ENCODE measurements at places on chromosomes 16 and 17.
A peak's percentile ranks its signal among the peaks of the same experiment; 100 is the strongest.

DNA sequence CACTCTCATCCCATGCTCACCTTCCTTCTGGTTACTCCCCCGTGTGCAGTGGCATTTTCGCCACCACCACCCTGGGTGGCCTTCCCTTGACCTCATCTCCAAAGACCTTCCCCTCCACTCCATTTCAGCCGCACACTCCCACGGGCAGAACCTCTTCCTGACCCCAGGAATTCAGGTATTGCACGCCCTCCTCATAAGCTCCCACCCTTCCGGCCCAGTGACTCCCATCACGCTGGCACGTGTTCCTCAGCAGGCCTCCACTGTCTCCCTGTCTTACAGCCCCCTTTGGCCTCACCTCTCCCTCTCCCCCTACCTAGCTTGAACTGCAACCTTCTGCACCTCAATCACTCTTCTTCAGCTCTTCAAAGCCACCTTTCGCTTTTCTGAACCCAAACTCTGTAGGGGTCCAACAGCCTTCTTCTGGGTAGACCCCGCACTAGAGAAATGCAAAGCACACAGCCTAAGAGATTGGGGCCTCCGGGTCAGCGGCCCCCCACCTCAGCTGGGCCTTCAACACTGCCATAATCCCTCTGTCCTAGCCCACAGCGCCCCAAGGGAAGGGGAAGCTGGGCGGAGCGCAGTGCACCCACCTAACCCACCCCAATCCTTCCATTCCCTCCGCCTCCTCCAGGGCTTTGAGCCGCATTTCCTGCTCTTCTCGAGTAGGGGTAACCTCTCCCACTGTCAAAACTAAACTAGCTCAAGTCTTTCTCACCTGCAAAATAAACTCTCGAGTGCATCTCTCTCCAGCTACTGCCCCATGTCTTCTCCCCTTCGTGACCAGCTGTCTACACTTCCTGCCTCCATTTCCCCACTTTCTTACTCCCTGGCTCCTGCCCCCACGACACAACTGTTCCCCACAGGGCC is 1.7 kb upstream of the TMEM97 start:
- no peak for DNase-seq

DNA sequence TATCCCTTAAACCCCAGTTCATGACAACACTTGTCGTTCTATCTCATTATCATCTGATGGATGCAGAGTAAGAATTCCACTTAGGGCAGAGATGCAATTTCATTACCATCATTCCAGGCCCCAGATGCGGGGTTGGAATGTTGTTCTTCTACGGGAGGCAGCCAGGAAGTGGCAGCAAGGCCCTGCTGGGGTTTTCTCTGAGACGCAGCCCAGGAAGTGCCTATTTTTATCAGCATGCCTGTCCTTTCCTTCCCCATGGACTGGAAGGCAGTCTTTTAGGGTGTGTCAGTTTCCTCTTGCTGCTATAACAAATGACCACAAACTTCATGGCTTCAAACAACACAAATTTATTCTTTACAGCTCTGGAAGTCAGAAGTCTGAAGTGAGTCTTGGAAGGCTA is 246.6 kb upstream of the DYNLRB2 start:
- no peak for DNase-seq

DNA sequence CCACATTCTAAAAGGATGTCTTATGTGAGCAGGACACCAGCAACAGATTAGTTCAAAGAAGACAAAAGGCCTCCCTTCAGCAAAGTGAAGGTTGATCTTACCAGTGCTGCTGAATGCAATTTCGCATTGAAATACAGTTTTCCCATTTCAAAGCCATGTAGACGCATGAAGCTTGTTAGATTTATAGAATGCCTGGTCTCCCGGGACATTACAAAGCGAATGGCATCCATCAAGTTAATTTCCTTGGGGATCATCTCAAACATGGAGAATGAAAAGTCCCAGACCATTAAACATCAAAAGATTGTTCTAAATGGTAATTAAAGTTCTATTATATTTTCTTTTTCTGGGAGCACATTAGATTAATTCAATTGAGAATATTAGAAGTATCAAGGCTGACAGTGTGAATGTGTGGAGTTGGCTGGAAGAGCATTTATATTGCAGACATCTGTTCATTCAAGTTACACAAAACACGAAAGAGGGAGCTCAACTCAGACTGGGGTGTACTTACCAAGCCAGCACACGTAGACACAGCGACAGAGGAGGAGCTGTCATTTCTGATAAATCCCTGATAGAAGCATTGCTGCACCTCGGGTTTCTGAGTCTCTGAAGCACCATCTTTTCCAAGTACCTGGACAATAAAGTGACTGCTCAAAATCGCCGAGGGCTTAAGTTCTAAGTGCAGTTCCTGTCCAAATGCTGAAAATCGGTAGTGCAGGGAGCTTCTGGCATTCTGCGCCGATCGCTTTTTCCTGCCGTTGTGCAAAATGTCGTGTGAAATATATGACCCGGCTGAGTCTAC is 3.8 kb downstream of the ADAMTS18 start:
- DNase-seq, result no peak

GRCh38 chr17:72486806-72487205 is 366.0 kb downstream of the SOX9 start:
- no peak for DNase-seq

DNA sequence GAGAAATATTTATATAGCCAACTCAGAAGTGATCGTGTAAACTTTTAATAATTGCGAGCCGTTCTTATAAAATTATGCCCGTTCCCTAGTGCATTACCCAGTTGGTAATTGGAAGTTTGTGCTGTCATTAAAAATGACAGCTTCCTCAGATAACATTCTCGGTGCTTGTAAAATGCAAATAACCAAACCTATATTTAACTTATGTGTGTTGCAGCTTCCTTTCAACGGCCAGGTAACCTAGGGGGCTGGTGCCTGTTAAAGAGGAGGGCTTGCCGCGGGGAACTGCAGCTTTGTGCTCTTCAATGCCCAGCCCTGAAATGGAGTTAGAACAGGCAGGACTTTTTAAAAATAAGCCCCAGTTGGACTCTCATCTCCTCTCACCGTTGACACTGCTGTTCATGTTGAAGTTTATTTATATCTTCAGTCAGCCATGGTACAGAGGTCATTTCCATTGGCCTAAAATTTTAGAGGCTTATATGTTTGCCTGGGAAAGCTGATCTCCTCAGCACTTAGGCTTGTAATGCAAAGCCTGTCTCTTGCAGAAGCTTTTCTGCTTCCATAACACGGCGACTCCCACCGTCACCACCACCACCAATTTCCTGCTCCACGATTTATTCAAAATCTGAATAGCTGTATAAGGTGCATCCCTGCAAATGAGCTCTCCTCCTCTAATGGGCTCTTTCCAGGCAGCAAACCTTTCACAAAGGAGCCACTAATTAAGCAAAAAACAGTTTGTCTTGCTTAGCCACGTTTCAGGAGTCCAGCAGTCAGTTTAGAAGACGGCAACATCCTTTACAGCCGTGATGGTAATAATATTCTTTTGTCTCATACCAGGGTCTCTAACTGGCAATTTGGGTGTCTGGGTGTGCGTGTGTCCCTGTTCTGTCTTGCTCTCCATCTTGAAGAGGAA is 74.7 kb downstream of the RPA1 start:
- no peak for DNase-seq

DNA sequence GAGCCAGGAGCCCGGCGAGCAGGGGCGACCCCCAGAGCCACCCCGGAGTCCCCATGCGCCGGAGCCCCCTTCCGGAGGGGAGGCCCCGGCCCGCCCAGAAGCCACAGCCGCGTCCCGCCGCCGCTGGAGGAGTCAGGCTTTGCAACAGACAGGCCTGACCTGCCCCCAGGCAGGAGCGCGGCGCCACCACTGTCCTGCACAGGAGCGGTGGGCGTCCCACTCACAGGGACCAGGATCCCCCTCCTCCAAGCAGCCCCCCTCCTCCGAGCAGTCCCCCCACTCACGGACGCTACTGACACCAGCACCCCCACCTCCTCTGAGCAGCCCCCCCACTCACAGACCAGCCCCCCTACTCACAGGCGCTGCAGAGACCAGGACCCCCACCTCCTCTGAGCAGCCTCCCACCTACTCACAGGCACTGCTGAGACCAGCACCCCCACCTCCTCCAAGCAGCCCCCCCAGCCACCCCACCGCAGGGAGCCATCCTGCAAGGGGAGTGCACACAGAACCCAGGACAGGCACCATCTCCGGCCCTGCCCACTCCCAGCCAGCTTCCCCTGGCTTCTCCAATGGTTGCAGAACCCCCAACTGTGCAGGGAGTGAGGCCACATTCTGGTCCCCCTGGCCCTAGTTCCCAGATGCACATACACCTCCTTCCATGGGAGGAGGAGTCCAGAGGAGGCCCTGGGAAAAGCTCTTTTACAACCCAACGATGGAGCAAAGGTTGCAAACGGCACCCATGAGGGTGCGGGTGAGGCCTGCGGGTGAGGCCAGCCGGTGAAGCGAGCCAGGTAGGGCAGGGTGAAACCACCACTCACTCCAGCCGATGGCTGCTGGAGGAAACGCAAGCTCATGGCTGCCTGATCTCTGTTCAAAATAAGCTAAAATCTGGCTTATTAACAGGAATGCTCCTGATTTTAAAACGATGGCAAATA is 69.9 kb downstream of the ABR start:
- DNase-seq, result no peak

DNA sequence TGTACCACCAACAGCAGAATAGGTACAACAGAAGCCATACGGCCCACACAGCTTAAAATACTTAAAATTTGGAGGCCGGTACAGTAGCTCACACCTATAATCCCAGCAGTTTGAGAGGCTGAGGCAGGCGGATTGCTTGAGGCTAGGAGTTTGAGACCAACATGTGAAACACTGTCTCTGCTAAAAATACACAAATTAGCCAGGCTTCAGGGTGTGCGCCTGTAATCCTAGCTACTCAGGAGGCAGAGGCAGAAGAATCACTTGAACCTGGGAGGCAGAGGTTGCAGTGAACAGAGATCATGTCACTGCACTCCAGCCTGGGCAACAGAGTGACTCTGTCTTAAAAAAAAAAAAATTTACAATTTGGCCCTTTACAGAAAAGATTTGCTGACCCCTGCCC is 17.0 kb downstream of the GFOD2 start:
- no peak for DNase-seq

DNA sequence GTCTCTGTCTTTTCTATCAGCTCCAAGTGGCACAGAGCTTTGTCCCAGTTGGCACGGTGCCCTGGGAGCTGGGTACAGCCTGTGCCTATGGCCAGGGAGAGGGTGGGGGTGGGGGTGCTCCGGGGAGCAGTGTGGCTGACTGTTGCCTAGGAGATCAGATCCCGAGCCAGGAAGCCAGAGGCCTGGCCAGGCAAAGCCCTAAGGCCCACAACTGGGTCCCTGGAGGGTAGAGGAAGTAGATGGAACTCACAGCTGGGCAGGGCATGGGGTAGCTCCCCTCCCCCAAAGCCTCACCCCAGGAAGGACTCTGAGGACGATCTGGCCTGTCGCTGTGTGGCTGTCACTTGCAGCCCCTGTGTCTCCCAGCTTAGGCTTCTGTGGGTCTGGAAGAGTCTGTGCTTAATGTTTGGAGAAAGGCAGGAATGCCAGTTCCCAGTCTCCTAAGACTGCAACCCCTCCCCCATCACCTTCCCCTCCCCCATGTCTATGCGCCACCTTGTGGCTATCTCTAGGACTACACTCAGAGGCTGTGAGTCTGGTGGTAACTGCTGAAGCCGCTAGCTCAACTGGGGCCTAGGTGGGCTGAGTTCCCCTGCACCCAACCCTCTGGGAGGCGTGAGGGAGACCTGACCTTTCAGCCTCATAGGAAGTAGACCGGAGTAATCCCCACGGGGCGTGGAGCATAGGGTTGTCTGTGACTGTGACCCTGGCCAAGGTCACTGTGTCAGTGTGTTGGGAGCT is 12.6 kb downstream of the THRA start:
- no peak for DNase-seq

GRCh38 chr16:63385714-63386432 is 1349.6 kb upstream of the CDH8 start:
- peak; percentile 44 for DNase-seq

DNA sequence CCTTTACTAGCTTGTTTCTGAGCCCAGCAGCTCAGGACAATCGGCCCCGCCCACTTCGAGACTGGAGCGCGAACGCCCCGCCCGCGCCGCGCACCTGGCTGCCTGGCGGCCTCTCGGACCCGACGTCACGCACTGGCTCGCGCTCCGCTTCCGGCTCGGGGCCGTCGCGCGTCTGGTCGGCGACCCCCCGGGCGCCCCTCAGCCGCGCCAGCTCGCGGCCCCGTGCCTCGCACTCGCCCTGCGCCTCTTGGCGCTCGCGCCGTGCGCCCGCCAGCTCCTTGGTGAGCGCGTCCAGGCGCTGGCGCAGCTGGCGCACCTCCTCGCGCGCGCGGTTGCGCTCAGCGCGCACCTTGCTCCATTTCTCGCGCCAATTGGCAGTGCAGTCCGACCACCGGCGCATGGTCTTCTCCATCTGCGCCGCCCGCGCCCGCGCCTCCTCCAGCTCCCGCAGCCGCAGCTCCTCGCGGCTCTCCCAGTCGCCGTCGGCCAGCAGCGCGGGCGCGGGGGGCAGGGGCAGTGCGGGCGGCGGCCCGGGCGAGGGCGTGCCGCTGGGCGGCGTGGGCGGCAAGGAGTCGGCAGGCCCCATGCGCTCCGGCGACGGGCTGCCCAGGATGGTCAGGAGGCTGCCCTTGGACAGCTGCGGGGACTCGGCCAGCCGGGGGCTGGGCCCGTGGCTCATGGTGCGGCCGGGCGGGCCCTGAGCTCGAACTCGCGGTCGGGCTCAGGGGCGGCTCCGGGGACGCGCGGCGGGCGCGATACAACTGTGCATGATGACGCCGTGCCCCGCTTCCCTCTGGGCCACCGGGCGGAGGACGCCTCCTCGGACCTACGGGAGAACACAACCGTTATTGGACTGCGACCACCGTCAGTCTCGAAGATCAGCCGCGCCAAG is 7.6 kb downstream of the CCDC102A start:
- no peak for DNase-seq

DNA sequence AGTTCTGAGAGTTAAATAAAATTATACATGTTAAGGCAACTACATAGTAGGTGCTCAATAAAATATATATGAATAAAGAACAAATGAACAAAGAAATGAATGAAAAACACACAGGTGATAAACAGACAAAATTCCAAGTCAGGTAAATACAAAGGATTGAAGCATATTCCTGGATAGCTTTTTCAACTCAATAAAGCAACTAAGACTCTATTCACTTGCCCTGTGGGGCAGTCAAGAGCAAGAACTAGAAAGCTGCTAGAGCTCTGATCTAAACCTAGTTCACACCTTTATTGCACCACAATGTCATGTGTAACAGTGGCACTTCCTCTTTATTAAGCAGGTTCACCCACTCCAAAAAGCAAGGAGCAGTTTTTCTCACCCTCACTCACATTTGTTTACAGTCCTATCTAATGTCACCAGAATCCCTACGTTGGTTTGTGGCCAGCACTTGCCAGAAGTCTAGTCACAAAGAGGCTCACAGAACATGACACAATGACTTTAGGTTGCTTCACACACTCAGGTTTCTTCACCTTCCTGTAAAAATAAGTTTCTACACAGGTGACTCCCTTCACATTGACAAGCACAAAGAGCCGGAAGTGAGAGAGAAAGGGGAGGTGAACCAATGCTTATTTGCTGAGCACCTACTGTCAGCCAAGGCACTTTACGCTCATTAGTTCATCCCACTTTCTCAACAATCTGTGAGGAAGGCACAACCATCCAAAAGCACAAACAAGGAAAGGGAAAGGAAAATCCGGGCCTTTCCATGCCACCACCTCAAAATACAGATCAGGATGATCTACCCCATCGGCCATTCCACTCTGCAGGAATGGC is 70.8 kb downstream of the XPO6 start:
- no peak for DNase-seq

- no peak for DNase-seq
Measured at GRCh38 chr16:19033761-19034160, 33.7 kb upstream of the COQ7 start.

- no peak for DNase-seq
Measured at GRCh38 chr16:79599837-79600637, 500 bp downstream of the MAF start.

All from foreskin keratinocyte (primary cell).